ENCODE measurements at places on chromosomes 13 and 19.

- H3K27me3 ChIP-seq, result no peaks in the 10 kb centered on the region
- H3K4me1 ChIP-seq, result peaks cover 10% of the 10 kb centered on the region
- no peak for DNase-seq
- peak overlapping the region; percentile 68 for H3K4me3 ChIP-seq
- H3K36me3 ChIP-seq, result no peaks in the 10 kb centered on the region
Measured at GRCh38 chr19:42422092-42422900, 4.9 kb downstream of the LIPE start.

DNA sequence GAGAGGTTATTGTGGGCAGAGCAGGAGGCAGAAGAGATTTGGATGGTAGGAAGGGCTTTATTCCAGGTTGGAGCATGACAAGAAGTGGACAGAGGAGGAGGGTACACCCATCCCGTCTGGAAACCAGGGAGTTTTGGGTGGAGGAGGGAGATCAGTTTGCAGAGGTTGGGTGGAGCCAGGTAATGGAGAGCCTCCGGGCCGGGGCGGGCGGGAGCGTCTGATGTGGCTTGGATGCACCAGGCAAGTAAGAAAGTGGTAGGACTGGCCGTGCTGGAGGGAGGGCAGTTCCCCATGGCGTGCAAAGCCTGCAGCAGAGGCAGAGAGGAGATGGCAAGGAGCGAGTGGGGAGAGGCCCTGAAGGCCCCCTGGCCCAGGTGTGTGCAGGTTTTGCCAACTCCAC, 10.9 kb downstream of the IGFLR1 start:
- H3K27me3 ChIP-seq, result no peaks in the 10 kb centered on the region
- no peaks in the 10 kb centered on the region for H3K4me1 ChIP-seq
- peaks cover 27% of the 10 kb centered on the region for H3K36me3 ChIP-seq
- no peak for DNase-seq
- H3K4me3 ChIP-seq, result no peak overlapping the region

GRCh38 chr19:7862413-7862951, 11.7 kb downstream of the PRR36 start:
- peaks cover 10% of the 10 kb centered on the region for H3K27me3 ChIP-seq
- H3K4me3 ChIP-seq, result no peak overlapping the region
- no peak overlapping the region for H3K27ac ChIP-seq
- H3K36me3 ChIP-seq, result no peaks in the 10 kb centered on the region
- no peaks in the 10 kb centered on the region for H3K4me1 ChIP-seq

GRCh38 chr13:113962386-113962785, 11.5 kb downstream of the C13orf46 start:
- H3K4me1 ChIP-seq, result no peaks in the 10 kb centered on the region
- H3K27me3 ChIP-seq, result no peaks in the 10 kb centered on the region
- no peak overlapping the region for H3K27ac ChIP-seq
- peaks cover 7% of the 10 kb centered on the region for H3K36me3 ChIP-seq

DNA sequence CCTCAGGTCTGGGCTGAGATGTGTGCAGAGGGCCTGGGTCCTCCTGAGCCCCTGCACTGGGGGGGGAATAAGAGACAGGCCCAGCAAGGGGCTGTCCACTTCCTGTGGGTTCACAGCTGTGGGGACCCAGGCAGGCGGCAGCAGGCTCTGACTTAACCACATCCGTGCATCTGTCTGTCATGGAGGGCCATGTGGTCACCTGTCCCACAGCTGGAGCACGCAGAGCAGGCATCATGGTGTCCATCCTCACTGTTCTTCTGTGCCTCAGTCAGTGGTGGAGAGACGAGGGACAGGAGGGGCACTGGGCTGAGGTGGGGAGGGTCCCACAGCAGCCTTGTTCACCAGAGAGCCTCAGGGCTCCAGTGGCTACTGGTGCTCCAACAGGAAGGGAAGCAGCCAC, 16.3 kb upstream of the KIR3DL3 start:
- no peaks in the 10 kb centered on the region for H3K27me3 ChIP-seq
- no peak overlapping the region for H3K27ac ChIP-seq
- no peaks in the 10 kb centered on the region for H3K4me1 ChIP-seq
- H3K36me3 ChIP-seq, result no peaks in the 10 kb centered on the region
- DNase-seq, result no peak

DNA sequence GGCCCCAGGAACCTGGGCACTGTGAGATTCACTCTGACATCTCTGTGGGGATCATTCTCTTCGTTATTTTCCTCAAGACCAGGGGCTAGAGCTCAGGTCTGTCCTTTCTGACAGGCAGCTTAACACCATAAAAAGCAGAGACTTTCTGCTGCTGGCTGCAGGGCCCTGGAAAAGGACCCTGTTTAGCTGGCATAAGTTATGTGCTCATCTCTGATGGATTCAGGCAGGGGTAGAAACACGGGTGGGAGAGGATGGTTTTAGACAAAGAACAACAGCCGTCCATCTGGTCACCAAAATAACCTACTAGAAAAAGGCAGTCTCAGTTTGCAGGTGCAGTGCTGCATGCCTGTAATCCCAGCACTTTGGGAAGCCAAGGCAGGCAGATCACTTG, 2.3 kb upstream of the GPI start:
- peaks cover 25% of the 10 kb centered on the region for H3K4me1 ChIP-seq
- DNase-seq, result no peak
- no peaks in the 10 kb centered on the region for H3K27me3 ChIP-seq

DNA sequence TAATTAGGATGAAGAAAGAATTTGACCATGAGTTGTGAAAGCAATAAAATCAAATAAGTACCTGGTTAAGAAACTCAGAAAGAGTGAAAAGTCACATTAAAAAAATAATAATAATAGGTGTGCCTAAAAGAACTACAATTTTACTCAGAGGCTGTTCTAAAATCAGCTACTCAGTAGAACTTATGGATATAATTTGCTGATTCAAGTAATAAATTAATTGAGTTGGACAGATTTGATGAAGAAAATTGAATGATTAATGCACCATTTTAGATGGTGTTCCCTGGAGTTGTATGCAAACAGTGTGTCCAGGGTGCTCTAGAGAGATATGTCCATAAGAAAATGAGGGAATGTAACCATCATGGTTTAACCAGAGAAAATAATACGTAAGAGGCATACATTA, 2852.5 kb downstream of the PCDH9 start:
- no peak for DNase-seq
- H3K4me1 ChIP-seq, result no peaks in the 10 kb centered on the region
- H3K4me3 ChIP-seq, result no peak overlapping the region

DNA sequence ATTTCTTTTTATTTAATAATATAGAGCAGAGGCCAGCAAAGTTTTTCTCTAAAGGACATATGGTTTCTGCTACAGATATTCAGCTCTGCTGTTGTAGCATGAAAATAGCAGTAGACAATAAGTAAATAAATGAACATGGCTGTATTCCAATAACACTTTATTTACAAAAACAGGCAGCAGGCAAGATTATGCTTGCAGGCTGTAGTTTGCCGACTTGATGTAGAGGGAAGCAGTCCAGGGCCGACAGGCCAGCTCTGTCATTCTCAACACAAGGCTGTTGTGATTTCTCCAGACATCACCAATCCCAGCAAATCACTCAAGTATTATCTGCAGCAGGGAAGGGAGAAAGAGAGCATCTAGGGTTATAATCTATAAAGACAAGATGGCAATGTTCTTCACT, 1062.5 kb upstream of the PCDH9 start:
- no peak for DNase-seq
- H3K36me3 ChIP-seq, result no peaks in the 10 kb centered on the region
- no peak overlapping the region for H3K4me3 ChIP-seq
- no peaks in the 10 kb centered on the region for H3K4me1 ChIP-seq
- no peaks in the 10 kb centered on the region for H3K27me3 ChIP-seq
